HFFc6 (cell line): ENCODE measurements at places on chromosomes 16 and 17.

DNA sequence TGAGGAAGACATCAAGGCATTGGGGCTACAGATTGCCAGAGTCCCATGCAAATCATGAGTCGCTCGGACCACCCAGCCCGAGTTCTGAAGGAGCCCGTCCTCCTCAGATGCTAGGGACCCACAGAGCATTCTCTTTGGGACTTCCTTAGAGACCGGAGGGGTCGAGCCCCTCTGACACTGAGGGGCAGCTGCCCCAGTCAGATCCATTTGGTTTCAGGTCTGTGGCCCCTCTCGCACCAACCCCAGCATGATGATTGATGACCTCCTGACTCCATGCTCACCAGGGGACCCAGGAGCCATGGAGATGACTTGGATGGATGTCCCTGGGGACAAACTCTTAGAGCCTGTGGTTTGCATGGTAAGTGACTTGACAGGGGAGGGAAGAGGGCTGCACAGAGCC, 8.0 kb downstream of the PDF start:
- no peak for DNase-seq

DNA sequence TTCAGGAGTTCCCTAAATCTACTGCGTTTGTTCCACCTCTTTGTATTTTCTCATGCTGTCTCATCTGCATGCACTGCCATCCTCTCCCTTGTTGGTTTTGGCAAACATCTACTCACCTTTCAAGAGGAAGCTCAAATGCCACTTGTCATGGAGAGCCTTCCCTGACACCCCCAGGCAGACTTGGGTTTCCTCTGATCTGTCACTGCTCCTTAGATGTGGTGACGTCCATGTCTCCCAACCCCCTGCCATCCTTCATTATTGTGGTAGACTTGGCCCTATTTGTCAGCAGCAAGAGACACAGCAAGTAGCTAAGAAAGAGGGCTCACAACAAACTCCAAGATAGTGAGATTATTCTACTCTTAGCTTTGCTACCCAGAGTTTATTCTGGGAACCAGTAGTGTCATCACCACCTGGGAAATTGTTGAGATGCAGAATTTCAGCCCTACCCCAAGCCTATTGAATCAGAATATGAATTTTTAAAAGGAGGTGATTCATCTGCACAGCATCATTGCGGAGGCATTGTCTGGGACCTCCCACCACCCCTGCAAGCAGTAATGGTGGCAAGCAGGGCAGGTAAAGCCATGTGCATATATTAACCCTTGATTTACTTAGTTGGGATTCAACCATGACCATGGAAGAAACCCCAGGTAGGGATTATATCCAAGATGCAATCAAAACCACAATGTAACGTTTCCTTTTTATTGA, 248.9 kb downstream of the SHISA9 start:
- no peak for DNase-seq

GRCh38 chr17:16277163-16277562, 60.2 kb downstream of the PIGL start:
- no peak for DNase-seq

DNA sequence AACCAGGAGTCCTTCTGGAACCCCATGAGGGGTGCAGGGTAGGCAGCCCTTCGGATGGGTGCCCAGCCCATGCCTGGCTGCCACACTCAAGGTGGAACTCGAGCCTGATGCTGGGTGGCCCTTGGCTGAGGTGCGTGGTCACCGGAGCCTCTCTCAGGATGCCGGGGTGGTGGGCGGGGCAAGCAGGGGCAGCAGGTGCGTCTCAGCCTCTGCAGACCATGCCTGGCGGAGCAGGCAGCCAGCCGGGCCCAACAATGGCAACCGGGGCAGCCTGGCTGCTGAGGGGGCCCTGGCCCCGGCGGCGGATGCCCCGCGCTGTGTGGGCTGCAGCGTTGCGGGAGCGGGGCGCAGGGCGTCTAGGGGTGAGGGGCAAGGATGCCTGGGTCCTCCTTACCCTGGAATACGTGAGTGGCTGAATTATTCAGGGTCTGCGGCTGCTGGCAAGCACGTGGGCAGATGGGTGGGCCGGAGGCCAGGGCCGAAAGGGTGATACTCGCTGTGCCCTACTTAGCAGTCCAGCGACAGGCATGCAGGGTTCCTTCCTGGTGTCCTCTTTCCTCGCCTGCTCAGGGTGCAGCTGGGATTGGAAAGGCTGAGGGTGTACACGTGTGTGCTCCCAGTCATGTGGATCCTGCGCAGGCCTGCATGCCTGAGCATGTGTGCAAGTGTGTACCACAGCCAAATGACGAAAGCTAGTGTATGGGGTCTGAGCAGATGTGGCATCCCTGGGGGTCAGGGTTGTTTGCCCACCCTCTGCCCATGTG, 14.6 kb downstream of the MYO15A start:
- no peak for DNase-seq

DNA sequence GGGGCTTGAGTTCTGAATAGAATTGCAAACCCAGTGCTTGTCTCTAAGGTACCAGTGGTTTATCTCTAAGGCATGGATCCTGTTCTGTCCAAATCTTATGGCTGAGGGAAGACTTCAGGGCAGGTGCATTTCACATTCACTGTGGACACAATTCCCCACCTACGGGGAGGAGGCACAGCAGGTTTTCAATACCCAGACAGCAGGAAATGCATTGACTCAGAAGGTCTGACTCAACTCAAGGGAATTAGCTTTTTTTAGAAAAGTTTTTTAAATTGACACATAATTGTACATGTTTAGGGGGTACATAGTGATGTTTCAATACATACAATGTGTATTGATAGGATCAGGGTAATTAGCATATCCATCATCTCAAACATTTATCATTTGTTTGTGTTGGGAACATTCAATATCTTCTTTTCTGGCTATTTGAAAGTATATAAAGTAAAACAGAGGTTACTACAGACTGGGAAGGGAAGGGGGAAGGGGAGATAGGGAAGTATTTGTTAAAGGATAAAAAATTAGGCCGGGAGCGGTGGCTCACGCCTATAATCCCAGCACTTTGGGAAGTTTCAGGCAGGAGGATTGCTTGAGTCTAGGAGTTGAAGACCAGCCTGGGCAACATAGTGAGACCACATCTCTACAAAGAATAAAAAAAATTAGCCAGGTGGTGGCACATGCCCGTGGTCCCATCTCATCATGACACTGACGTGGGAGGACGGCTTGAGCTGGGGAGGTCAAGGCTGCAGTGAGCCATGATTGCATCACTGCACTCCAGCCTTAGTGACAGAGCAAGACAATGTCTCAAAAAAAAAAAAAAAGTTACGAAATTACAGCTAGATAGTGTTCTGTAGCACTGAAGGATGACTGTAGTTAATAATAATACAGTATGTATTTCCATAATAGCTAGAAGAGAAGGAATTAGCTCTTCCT, 54.9 kb downstream of the RGS9 start:
- DNase-seq: peak; percentile 58
